ENCODE measurements at places on chromosomes 3 and 15. TPM values are rescaled to one million over a fixed set of nuclear protein-coding genes. Genes with fewer than 3 reads are reported as not detected.
A peak's percentile ranks its signal among the peaks of the same experiment; 100 is the strongest.

DNA sequence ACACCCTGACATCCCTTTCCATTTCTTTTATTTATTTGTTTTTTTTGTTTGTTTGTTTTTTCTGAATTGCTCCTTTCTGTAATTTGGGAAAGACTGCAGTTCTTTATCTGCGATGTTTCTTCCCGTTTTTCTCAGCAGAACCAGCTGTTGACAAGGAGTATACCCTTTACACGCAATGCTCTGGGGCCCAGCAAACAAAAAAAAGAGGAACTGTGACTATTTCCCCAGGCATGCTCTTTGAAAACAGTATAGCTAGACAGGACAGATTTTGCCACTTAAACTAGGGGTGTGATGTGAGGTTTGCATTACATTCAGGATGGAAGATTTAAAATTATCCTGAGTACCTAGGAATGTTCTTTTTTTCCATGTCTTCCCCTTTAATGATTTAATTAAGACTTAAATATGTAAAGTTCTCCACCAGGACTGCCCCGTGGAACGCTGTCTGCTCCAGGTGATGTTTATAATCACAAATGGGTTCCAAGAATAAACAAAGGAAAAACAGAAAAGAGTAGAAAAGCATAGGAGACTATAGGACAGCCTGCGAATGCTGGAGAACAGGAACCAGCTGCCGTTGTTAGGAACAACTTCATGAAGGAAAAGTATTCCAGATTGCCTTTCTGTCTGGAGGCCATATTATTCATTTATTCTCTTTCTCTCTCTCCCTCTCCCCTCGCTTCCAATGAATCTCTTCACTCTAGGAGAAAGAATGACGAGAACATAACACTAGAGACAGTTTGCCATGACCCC lies 43.3 kb downstream of the TGFBR2 start:
- H3K4me3 ChIP-seq: no peak overlapping the region
- no peaks in the 10 kb centered on the region for H3K27me3 ChIP-seq
- peaks cover 72% of the 10 kb centered on the region for H3K4me1 ChIP-seq
- H3K27ac ChIP-seq: peak overlapping the region; percentile 89
- H3K36me3 ChIP-seq: peaks cover 51% of the 10 kb centered on the region
- DNase-seq: peak; percentile 76

- peaks cover 34% of the 10 kb centered on the region for H3K4me1 ChIP-seq
- no peak overlapping the region for H3K4me3 ChIP-seq
- no peaks in the 10 kb centered on the region for H3K36me3 ChIP-seq
- DNase-seq: no peak
- H3K27ac ChIP-seq: no peak overlapping the region
These were observed 8.1 kb downstream of the CEMIP start for GRCh38 chr15:80787316-80787715.

The HRG gene
- polyA plus RNA-seq: not detected

- no peaks in the 10 kb centered on the region for H3K4me1 ChIP-seq
- no peaks in the 10 kb centered on the region for H3K36me3 ChIP-seq
- no peak for DNase-seq
- H3K27me3 ChIP-seq: no peaks in the 10 kb centered on the region
- no peak overlapping the region for H3K27ac ChIP-seq
- no peak overlapping the region for H3K4me3 ChIP-seq
These were observed 34.7 kb upstream of the SLC24A5 start for GRCh38 chr15:48086133-48086532.

DNA sequence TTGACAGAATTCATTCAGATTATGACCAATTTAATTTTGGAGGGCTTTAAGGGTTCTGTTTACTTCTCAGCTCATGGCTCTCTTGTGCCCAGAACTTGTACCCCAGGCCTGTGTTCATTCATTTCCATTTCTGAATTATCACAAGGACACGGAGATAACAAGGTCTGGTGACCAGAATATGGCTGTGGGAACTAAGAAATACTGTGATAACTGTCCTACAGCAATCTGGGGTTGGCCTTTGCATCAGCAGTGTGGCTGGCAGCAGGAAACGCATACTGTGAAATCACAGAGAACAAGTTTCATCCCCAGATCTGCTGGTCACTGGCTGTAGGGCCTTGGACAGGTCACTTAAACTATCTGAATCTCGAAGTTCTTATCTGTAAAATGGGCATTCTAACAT lies 41.8 kb upstream of the TPM1 start:
- H3K27ac ChIP-seq: no peak overlapping the region
- DNase-seq: no peak
- H3K4me1 ChIP-seq: no peaks in the 10 kb centered on the region

DNA sequence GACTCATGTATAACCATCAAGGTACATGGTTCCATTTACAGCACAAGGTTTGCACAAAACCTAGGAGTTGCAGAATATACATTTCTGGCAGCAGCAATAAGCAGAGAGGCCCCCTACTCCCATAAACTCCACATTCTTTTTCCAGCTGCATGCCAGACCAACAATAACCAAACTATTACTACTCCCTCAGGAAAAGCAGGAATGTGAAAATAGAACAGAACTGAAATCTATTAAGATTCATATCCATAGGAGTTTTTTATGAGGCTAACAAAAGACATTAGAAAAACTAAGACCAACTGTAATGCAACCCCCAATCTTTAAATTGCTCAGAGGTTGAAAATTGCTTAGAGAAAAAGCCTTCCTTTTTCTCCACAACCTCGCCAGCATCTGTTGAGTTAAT lies 27.6 kb upstream of the TOP2B start:
- H3K36me3 ChIP-seq: no peaks in the 10 kb centered on the region
- no peak for DNase-seq
- H3K27me3 ChIP-seq: peaks cover 2% of the 10 kb centered on the region
- peaks cover 29% of the 10 kb centered on the region for H3K4me1 ChIP-seq
- H3K4me3 ChIP-seq: no peak overlapping the region

- H3K27me3 ChIP-seq: no peaks in the 10 kb centered on the region
- no peak overlapping the region for H3K27ac ChIP-seq
- no peaks in the 10 kb centered on the region for H3K4me1 ChIP-seq
- H3K36me3 ChIP-seq: no peaks in the 10 kb centered on the region
- no peak overlapping the region for H3K4me3 ChIP-seq
These were observed 22.0 kb upstream of the PGPEP1L start for GRCh38 chr15:99029341-99030144.

The RPL39L gene
- 3.4 TPM for polyA plus RNA-seq

- no peaks in the 10 kb centered on the region for H3K4me1 ChIP-seq
- no peak for DNase-seq
- no peak overlapping the region for H3K27ac ChIP-seq
- H3K4me3 ChIP-seq: no peak overlapping the region
These were observed 81.5 kb upstream of the KCNAB1 start for GRCh38 chr3:156038869-156039268.

The ZNF774 gene
- polyA plus RNA-seq: not detected

The C15orf62 gene
- polyA plus RNA-seq: 0.23 TPM

The MB21D2 gene
- polyA plus RNA-seq: 0.62 TPM

DNA sequence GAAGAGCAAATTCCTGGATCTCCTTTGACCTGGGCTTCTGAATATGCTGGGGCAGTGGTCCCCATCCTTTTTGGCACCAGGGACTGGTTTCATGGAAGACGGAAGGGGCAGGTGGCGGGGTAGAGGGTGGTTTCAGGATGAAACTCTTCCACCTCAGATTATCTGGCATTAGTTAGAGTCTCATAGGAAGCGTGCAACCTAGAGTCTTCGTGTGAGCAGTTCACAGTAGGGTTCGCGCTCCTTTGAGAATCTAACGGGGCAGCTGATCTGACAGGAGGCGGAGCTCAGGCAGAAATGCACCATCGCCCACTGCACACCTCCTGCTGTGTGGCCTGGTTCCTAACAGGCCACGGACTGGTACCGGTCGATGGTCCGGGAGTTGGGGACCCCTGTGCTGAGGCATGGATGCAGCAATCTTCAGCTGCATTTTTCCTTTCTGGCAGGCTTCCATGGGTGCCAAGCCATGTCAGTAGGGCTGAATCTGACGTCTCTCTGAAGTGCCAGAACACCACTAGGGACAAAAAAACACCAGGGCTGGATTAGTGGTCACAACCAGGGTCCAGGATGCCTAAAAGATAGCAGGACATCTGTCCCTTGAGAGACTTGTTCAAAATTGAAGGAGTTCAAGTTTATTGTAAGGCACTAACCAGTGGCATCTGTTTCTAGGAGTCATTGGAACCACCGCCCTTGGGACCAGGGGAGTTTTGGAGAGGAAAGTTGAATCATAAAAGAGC lies 8.4 kb upstream of the GOLGB1 start:
- no peak overlapping the region for H3K4me3 ChIP-seq
- no peak for DNase-seq
- no peak overlapping the region for H3K27ac ChIP-seq
- H3K36me3 ChIP-seq: no peaks in the 10 kb centered on the region
- H3K27me3 ChIP-seq: no peaks in the 10 kb centered on the region
- no peaks in the 10 kb centered on the region for H3K4me1 ChIP-seq

- no peak for DNase-seq
- no peaks in the 10 kb centered on the region for H3K36me3 ChIP-seq
- no peaks in the 10 kb centered on the region for H3K27me3 ChIP-seq
- no peak overlapping the region for H3K27ac ChIP-seq
These were observed 49.8 kb downstream of the KBTBD12 start for GRCh38 chr3:127964816-127965215.

GRCh38 chr3:26962492-26963360 lies 340.2 kb downstream of the LRRC3B start:
- H3K27ac ChIP-seq: no peak overlapping the region
- DNase-seq: no peak
- H3K4me1 ChIP-seq: no peaks in the 10 kb centered on the region
- H3K4me3 ChIP-seq: no peak overlapping the region
- no peaks in the 10 kb centered on the region for H3K36me3 ChIP-seq
- H3K27me3 ChIP-seq: no peaks in the 10 kb centered on the region

DNA sequence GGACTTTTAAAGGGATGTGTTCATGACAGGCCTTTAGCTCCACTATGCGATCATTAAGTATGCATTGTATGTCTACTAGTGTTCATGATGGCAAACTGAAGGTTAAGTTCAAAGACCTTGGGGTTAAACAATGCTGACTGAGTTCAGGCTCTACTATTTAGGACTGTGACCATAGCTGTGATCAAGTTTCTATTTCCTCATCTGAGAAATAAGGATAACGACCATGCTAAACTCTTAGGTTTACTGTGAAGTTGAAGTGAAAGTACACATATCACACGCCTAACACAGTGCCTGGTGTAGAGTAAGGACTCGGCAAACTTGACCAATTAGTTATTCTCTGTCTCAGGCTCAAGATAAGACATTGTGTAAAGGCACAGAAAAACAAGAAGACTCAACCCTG lies 243.2 kb downstream of the MBNL1 start:
- DNase-seq: no peak
- no peaks in the 10 kb centered on the region for H3K4me1 ChIP-seq
- no peaks in the 10 kb centered on the region for H3K36me3 ChIP-seq
- H3K27me3 ChIP-seq: no peaks in the 10 kb centered on the region
- H3K27ac ChIP-seq: no peak overlapping the region
- H3K4me3 ChIP-seq: no peak overlapping the region

The GADL1 gene
- polyA plus RNA-seq: not detected

The C3orf80 gene
- not detected for polyA plus RNA-seq

DNA sequence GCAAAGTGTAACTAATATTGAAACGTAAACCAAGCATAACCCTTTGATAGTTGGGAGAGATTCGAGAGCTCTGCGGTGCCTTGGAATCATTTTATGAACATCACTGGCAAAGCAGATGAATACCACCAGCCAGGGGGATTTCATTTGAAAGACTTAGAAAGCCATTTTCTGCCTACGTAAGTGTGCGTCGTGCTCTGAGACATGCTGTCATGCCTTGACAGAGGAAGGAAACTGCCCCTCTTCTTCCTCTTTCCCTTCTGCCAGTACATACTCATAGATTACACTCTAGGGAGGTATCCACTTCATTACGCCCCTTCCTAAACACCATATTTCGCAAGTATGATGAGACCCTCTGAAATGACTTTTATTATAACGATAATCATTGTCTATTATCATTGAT lies 3.3 kb upstream of the MTHFS start:
- peak overlapping the region; percentile 19 for H3K27ac ChIP-seq
- no peaks in the 10 kb centered on the region for H3K27me3 ChIP-seq

The CD200R1 gene
- polyA plus RNA-seq: 1.6 TPM

The THSD4 gene
- not detected for polyA plus RNA-seq
